ENCODE measurements at places on chromosomes 3 and 15. TPM values are rescaled to one million over a fixed set of nuclear protein-coding genes. Genes with fewer than 3 reads are reported as not detected.

The TNFAIP8L3 gene
- 10.7 TPM for total RNA-seq

The ROPN1 gene
- total RNA-seq: not detected

The LYZL4 gene
- not detected for total RNA-seq

The CIDEC gene
- not detected for total RNA-seq

The TTLL3 gene
- total RNA-seq: 10.0 TPM

The PDE8A gene
- 17.7 TPM for total RNA-seq

The NRG4 gene
- total RNA-seq: not detected

The TMEM40 gene
- total RNA-seq: not detected

The BCHE gene
- 29.0 TPM for total RNA-seq

The HIGD2B gene
- 0.26 TPM for total RNA-seq

The IL16 gene
- 5.0 TPM for total RNA-seq

The ZIC1 gene
- 0.26 TPM for total RNA-seq

The PLA1A gene
- 0.26 TPM for total RNA-seq

The KBTBD13 gene
- total RNA-seq: not detected

The TPRG1 gene
- 0.99 TPM for total RNA-seq

The SEC61A1 gene
- 398 TPM for total RNA-seq

The RASA2 gene
- 10.0 TPM for total RNA-seq

The USP50 gene
- total RNA-seq: not detected

The IL5RA gene
- not detected for total RNA-seq

The BTLA gene
- total RNA-seq: not detected

The SLC22A14 gene
- total RNA-seq: 0.17 TPM

The GABRA5 gene
- total RNA-seq: not detected

The PTH1R gene
- total RNA-seq: 4.3 TPM

The LHFPL4 gene
- under 0.01 TPM for total RNA-seq

The GOLGB1 gene
- 46.7 TPM for total RNA-seq

The CLSTN2 gene
- under 0.01 TPM for total RNA-seq

The TIMP4 gene
- 9.8 TPM for total RNA-seq

The TEX9 gene
- 3.3 TPM for total RNA-seq
